ENCODE measurements at places on chromosomes 1 and 21.

- no peak for DNase-seq
Observed at GRCh38 chr1:56429288-56429687, 150.1 kb downstream of the PLPP3 start.

GRCh38 chr1:155890251-155890650, 20.9 kb downstream of the RIT1 start:
- no peak for DNase-seq

GRCh38 chr1:107689733-107690132, 275.2 kb downstream of the VAV3 start:
- no peak for DNase-seq

DNA sequence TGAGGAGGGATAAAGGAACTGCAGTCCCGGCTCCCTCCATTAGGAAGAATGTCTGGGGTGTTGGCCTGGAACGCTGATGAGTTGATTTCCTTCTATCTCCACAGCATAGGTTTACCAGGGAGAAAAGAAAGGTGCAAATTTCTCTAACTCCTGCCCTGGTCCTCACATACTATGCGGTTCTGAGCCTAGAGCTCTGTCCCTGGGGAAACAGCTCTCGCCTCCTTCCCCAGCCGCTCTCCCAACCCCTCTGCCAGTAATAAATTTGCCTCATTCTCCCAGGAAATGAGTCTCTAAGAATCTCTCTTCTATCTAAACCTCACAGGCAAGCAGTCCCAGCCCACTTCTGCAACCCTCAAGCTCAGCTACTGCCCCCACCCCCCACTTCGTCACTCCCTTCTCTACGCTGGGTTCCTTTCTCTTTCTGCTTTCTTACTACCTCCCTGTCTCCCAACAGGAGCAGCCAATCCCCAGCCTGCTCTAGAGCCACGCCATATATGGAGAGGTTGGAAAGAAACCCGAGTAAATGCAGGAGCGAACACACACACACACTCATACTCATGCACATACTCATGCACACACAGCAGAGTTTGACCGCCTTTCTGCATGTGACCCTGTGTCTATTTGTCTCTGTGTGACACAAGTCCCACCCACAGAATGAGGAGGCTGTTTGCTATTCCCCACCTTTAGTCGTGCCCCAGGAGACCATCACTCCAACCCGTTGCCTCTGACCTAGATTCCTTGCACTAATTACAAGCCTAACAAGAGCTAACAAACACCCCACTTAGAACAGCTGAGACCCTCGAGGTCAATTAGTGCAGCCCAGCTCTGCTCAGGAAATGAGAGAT, 13.4 kb downstream of the PLEKHO1 start:
- DNase-seq: no peak

DNA sequence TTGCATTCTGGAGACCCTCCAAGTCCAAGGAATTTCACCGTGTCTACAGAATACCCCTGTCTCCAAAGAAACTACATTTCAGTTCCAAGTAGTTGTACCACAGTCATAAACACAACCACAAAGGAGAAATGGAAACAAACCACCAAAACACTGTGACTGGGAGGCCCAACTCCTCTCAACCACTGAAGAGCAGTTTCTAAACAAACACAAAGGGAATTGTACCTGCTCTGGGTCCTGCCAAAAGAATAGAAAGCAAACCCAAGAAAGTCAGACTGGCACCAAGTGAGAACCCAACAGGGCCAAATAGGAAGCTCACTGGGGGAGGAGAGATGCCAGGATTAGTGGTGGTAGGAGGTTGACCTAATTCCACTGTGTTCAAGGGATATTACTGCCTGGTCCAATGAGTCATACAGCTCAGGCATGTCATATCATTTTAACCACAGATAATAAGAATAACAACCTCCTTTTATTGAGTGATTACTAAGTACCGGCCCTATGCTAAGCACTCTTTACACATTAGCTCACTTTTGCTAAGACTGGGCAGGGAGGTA, 123.9 kb upstream of the PPP2R5A start:
- no peak for DNase-seq

- no peak for DNase-seq
Observed at GRCh38 chr1:25728301-25728935, 71.6 kb upstream of the SELENON start.

DNA sequence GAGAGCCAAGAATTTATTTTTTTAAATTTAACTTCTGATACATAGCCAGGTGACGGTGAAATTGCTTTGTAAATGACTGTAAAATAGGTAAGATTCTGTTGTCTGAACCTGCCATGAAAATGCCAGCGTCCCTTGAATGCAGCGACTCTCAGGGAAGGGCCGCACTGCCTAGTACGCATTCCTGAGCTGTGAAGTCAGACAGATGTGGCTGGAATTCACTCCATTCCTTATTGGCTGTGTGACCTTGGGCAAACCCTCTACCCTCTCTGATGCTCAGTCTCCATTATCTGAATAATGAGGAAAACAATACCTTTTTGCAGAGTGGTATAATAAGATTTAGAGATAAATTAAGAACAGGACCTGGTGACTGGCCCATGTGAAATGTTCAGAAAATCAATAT, 167.1 kb upstream of the DAB1 start:
- no peak for DNase-seq

- DNase-seq: no peak
Observed at GRCh38 chr1:235532360-235532759, 28.1 kb upstream of the B3GALNT2 start.

GRCh38 chr1:107620753-107621152, 344.2 kb downstream of the VAV3 start:
- no peak for DNase-seq

GRCh38 chr1:234573711-234574299, 36.2 kb downstream of the IRF2BP2 start:
- no peak for DNase-seq

DNA sequence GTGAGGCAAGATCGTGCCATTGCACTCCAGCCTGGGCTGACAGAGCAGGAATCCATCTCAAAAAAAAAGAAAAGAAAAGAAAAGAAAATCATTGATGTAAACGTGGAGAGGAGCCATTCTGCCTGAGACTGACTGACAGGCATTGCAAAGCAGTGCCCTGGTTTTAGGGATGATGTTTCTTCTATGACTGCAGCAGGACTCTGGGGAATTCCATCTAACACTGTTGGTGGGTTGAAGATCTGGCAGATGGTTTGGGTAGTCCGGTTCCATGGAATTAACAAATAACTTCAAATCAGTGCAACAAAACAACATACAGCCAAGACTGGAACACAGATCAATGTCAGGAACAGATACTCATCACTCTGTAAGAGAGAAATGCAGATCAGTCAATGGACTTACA, 17.8 kb upstream of the LAMC2 start:
- no peak for DNase-seq

DNA sequence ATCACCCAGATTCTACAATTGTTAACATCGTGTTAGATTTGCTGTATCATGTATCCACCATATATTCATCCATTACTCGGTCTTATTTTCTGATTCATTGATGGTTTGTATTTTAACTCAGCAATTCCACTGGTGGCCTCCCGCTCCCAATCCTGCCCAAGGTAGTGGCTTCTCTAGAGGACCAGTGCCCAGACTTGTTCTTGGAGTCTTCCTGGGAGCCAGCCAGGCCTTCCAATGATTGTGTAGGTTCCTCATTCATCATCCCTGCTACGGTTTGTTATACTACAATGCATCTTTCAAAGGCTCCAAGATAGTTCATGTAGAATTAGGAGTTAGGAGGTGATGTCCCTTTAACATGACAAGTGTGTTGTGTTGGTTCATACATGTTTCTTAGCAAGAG, 451.1 kb downstream of the SETD4 start:
- DNase-seq: no peak

- no peak for DNase-seq
Observed at GRCh38 chr1:91402023-91402422, 2.6 kb downstream of the HFM1 start.

- DNase-seq: no peak
Observed at GRCh38 chr1:3625151-3625907, 514 bp downstream of the TPRG1L start.

DNA sequence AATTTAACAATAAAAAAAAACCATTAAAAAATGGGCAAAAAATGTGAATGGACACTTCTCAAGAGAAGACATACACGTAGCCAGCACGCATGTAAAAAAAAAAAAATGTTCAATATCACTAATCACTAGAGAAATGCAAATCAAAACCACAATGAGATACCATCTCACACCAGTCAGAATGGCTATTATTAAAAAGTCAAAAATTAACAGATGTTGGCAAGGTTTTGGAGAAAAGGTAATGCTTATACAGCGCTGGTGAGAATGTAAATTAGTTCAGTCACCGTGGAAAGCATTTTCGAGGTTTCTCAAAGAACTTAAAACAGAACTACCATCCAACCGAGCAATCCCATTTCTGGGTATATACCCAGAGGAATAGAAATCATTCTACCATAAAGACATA, 1091.5 kb upstream of the B3GALT2 start:
- no peak for DNase-seq

GRCh38 chr1:12125422-12126355, 41.1 kb upstream of the TNFRSF1B start:
- DNase-seq: no peak

GRCh38 chr1:18922319-18922726, 20.0 kb upstream of the ALDH4A1 start:
- DNase-seq: no peak

GRCh38 chr1:173213665-173214064, 6.5 kb upstream of the TNFSF4 start:
- no peak for DNase-seq

DNA sequence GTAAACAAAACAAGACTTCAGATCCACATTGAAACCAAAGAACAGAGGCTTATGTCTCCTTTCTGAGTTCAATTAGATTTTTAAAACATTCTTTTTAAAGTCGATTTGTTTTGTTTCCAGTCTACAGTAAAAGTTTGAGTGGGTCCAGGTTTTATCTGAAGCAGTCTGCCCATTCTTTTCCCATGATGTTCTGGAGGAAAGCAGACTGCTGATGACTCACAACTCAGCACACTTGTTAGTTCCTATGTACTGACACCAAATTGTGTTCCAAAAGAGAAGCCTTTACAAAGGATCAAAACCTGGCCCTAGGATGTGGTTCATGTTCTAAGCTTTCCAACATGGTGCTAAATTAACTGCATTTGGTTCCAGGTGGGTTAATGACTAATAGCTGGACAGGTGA, 11.4 kb upstream of the CCN1 start:
- DNase-seq: no peak

DNA sequence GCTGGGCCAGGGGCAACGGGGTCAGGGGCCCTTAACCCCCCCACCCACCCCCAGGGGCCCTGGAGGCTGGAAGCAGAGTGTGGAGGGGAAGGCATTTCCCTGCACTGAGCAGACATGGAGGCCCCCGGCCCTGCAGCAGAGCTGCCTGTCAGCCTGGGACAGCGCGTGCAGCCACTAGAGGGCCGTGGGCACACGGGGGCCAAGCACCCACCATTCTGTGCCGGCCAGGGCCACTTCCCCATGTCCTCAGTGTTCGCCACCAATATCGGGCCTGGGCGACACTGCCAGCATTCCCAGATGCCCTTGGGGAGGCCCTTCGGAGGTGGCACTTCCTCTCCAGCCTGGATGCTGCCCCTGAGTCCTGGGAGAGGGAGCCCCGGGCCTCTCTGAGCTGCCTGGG, 23.2 kb upstream of the ARHGEF16 start:
- no peak for DNase-seq

GRCh38 chr1:37177230-37177864, 143.0 kb upstream of the GRIK3 start:
- DNase-seq: no peak

GRCh38 chr21:28687586-28687985, 305.1 kb downstream of the LTN1 start:
- no peak for DNase-seq
